Muscle of back (tissue), 13 donors: ENCODE measurements at places on chromosomes 5 and 9. TPM values are rescaled to one million over a fixed set of nuclear protein-coding genes. Genes with fewer than 3 reads are reported as not detected.

- no peak for DNase-seq
Observed at GRCh38 chr9:112884101-112884500, 6.6 kb downstream of the SLC46A2 start.

- DNase-seq, result no peak
Observed at GRCh38 chr5:6041977-6042550, 336.3 kb downstream of the MED10 start.

DNA sequence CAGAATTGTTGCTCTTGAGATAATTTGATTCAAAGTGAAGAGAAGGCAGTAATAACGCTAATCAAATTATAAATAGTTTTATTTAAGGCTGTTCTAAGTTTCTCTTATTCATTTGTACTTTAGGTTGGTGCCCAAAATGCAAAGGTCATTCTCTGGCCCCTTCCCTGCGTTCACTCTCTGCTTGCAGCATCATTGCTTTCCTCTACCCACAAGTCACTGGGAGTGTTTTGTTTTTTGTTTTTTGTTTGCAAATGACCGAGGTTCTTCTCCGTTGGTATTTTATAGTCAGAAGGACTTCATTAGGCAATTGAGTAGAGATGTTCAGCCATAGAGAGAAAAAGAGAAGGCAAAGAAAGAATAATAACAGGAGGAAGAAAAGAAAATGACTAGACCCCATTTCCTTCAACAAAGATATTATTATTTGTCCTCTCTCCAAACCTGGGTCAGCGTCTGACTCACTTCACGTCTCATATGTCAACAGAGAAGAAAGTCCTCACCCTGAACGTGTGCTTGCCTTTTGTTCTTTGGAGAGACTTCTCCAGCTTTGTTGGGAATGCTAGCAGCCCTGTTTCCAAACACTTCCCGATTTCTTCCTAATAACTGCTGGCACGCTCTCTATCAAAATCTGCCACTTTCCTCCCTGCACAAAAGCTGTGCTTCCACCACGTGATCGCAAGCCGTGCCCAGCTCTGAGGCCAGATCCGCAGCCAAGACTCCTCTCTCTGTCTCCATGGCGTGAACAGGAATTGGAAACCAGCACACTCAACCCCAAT, 119.8 kb downstream of the EBF1 start:
- DNase-seq, result no peak

- no peak for DNase-seq
Observed at GRCh38 chr9:25418974-25419373, 259.3 kb downstream of the TUSC1 start.

DNA sequence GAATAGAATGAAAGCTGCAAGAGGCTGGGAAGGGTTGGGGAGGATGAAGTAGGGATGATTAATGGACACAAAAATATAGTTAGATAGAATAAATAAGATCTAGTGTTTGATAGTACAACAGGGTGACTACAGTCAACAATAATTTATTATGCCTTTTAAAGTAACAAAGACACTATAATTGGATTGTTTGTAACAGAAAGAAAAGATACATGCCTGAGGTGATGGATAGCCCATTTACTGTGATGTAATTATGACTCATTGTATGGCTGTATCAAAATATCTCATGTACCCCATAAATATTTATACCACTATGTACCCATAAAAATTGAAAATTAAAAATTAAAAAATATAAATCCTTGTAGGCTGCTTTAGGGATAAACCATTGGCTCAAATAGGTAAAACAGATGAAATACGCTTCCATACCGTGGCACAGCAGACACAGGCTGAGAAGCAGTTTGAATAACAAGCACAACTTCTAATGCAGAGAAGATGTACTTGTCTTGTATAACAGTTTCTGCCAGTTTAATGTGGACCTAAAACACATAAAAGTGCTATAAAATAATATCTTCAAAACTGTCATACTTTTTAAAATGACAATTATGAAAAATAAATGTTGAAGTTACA, 34.9 kb downstream of the APBA1 start:
- DNase-seq, result no peak

DNA sequence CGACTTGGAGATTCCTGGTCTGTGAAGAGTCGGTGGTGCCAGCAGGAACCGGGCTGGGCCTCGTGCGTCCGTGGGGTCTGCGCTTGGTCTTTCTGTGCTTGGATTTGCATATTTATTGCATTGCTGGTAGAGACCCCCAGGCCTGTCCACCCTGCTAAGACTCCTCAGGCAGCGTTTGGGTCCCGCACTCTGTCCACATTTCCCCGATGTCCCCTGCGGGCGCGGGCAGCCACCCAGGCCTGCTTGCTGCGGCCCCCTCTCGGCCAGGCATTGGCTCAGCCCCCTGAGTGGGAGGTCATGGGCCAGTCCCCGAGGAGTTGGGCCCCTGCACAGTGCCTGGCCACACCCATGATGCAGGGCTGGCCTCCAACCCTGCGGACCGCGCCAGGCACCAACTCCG, 27.4 kb upstream of the CTNND2 start:
- no peak for DNase-seq

GRCh38 chr9:68708513-68708912, 3.5 kb downstream of the PIP5K1B start:
- no peak for DNase-seq

GRCh38 chr9:95074632-95075031, 242.9 kb downstream of the FANCC start:
- DNase-seq, result no peak

FBN2 gene
- 46.4 TPM for polyA plus RNA-seq

HMCN2 gene
- 11.7 TPM for polyA plus RNA-seq

OR1J2 gene
- polyA plus RNA-seq, result not detected

PARP8 gene
- polyA plus RNA-seq, result 10.1 TPM

ALG2 gene
- polyA plus RNA-seq, result 23.4 TPM
